ENCODE measurements at places on chromosomes 6 and 20.

GRCh38 chr20:25546048-25546447 lies 39.3 kb downstream of the NINL start:
- DNase-seq = no peak

GRCh38 chr6:65627015-65627414 lies 80.0 kb downstream of the EYS start:
- no peak for DNase-seq

GRCh38 chr6:68139130-68139529 lies 496.0 kb upstream of the ADGRB3 start:
- no peak for DNase-seq

DNA sequence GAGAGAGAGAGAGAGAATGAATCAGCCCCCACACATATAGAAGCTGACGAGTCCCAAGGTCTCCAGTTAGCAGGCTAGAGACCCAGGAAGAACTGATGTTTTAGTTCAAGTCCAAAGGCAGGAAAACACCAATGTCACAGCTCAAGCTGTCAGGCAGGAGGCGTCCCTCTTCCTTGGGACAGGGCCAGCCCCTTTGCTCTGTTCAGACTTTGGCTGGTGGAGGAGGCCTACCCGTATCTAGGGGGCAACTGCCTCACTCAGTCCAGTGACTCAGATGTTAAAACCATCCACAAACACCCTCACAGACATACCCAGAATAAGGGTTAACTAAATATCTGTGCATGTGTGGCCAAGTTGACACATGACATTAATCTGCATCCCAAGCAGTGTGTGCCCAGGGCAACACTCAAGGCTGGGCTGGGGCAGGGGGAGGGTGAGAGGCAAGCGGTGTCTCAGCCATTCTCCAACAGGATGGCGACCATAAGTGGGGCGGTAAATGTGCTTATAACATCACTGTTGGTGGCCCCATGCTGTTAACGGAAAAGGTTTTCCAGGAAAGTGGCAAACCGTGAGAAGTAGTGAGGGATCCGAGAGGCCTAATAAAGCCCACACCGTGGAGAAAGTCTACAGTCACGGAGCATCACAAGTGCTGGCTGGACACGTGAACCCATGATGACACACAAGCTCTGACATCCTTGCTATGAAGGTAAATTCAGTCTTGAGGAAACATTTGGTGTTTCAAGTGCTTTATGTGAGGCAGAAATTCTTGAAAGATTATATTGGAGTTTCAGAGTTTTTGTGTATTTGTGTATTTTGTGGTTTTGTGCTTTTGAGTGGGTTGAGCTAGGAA lies 28.1 kb downstream of the RAMACL start:
- no peak for DNase-seq

GRCh38 chr6:24547243-24547642 lies 52.5 kb downstream of the ALDH5A1 start:
- no peak for DNase-seq

Measured in effector memory CD4-positive, alpha-beta T cell (primary cell).